Omental fat pad (tissue), 4 donors: ENCODE measurements at places on chromosomes 12 and 14. TPM values are rescaled to one million over a fixed set of nuclear protein-coding genes. Genes with fewer than 3 reads are reported as not detected.

MSI1 gene
- 0.13 TPM for total RNA-seq

FOXA1 gene
- not detected for total RNA-seq

CLEC4C gene
- not detected for total RNA-seq

WSCD2 gene
- total RNA-seq = not detected

RIN3 gene
- 36.3 TPM for total RNA-seq

PTGER2 gene
- total RNA-seq = 4.0 TPM

CAPZA3 gene
- total RNA-seq = not detected

PLEKHG7 gene
- 0.12 TPM for total RNA-seq

STX2 gene
- total RNA-seq = 30.6 TPM

ASPG gene
- not detected for total RNA-seq
